ENCODE measurements at places on chromosomes 12 and 14.

DNA sequence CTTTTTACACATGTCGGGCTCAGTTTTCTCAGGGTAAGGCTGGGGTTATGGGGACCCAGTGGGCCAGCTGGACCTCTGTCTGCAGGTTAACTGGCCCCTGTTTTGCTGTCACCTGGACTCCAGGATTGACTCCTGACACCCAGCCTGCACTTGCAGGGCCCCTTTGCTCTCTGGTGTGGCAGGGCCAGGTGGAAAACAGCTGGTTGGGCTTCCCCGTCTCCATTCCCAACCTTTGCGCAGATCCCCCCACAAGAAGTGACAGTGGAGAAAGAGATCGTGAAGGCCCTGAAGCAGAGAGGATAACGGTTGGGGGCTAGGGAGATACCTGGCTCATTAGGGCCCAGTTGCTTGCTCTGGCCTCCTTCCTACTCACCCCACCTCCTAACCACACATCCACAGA lies 1.5 kb upstream of the PPP1R1A start:
- DNase-seq: no peak

DNA sequence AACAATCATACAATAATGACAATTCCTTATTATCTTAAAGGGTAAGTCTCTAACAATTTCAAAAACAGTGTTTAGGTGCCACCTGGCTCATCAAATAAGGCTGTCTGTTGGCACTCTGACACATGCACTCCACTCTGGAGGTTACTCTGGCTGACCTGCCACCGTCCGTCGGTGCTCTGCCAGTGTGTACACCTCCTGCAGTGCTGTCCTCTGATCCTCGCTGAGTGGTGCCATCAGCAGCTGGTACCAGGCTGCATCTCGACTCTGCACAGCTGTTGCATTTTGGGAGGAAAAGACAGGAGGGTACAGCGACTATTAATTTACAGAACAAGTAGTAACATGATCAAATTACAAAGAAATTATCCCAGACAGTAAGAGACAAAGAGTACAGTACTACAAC lies 63.9 kb downstream of the IPO8 start:
- DNase-seq: no peak

DNA sequence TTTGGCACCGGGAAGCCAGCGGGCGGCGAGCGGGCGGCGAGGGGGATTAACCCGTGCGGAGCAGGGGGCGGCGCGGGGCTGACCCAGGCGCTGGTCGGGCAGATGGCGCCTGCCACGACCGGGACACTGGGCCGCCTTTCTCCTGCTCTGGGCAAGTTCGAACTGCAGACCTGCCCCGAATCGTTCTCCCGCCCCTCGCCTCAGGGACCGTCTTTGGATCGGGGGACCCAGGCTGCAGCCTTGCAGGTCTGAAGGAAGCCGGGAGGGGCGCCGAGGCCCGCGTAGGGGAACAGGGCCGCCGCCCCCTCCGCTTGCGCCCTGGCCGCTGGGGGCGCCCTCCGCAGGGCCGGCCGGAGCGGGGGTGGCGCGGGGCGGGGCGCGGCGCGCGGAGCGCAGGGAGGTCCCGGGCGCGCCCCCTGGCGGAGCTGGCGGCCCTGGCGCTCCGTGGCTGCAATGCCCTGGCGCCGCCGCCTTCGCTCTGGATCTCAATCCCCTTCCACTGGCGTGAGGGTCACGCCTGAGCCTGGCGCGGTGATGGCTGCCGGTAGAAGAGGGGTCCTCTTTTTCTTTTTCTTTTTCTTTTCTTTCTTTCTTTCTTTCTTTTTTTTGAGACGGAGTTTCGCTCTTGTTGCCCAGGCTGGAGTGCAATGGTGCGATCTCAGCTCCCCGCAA lies 449 bp upstream of the LTBP2 start:
- peak; percentile 37 for DNase-seq

DNA sequence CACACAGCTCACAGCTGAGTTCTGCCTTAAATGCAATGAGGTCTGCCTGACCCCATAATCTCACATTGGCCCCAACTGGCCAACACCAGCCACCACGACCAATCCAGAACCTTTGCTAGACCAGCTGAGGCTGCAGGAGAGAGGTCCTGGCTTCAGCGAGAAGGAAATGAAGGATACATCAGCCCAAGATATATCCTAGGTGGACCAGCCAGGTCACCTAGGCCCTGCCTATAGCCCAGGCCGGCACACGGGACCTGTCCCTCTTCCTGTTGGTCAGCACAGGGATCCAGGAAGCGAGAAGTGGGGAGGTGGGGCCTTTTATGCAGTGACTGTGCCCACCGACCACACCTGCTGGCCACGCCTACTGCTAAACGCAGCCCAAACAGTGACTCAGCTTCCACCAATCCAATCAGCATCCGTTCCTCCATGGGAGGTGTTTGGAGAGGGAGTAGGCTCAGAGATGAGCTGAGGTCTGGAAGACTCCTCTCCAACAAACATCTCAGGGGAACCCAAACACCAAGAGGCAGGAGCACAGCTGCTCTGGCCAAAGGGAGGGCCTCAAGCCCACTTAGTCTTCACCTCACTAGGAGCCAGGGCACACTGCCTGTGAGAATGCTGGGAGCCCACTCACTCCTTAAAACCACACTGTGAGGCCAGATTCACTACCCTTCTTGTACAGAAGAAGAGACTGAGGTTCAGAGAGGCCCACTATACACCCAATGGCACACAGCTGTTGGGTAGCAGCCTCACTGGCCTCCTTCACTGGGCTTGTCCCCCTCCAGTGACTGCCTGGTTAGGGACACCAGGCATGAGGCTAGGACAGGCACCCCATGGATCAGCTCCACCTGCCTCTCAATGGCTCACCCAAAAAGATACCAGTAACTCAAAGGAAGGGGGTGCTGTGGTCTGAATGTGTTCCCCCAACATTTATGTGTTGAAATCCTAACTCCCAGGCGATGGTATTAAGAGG lies 51.3 kb upstream of the PPP2R5C start:
- DNase-seq: no peak

DNA sequence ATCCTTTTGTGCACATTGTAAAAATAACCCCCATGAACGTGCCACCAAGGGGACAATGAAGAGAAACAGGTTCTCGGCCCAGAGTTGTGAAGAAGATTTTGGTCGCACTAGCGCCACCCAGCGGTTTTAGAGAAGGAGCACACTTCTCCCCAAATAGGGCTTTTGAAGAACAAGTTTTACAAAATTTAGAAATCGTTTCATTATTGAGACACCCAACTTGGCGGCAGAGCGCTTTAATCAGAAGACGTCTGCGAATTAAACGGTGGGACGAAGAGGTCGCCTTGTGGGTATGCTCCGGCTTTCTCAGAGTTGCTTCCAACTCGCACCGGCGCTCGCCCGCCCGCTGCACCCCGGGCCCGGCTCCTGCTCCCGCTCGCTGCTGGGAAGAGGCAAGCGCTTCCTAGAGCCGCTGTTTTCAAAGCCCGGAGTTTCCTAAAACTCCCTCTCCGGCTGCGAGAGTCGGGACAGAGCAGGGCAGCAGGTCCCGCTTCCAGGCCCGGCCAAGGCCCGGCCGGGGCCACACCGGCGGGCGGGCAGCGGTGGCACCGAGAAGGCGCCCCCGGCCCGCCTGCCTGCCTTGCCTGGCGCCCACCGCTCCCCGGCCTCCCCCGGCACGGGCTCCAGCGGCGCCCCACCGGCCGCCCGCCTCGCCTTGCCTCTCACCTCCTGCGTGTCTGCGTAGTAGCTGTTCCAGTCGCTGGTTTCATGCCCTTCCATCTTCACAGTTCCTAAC lies 645 bp downstream of the FOXA1 start:
- DNase-seq: peak; percentile 96

GRCh38 chr12:5459051-5459782 lies 27.3 kb downstream of the NTF3 start:
- DNase-seq: no peak

- no peak for DNase-seq
These were observed 162.9 kb upstream of the PRMT8 start for GRCh38 chr12:3328081-3328480.

DNA sequence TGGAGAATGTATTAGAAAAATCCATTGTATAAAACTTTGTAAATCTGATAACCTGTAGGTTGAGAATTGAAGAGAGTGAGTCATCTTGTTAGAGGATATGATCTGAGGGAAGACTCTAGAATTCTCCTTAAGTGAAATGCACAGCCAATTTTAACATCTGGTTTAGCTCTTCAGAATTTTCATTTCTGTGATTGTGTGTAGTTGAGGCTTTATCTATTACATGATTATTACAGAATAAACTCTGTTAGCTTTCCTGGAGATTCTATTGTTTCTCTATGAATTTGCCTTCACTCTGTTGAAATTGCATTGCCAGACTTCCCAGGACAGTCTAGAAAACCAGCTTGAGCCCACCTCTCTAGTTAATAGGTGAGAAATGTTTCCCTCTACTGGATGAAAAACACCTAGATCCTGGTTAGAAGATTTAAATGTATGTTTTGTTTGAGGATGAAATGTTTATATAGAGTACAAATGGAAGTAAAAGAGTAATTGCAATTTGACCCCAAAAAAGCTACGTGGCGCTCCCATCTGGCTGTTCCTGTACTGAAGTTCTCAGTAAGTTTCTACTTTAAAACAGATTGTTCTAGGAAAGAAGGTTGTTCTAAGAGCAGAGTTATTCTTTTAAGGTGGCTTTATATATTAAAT lies 2.9 kb downstream of the NUDT4 start:
- peak; percentile 12 for DNase-seq

GRCh38 chr14:65850429-65851135 lies 438.1 kb downstream of the FUT8 start:
- peak; percentile 90 for DNase-seq

DNA sequence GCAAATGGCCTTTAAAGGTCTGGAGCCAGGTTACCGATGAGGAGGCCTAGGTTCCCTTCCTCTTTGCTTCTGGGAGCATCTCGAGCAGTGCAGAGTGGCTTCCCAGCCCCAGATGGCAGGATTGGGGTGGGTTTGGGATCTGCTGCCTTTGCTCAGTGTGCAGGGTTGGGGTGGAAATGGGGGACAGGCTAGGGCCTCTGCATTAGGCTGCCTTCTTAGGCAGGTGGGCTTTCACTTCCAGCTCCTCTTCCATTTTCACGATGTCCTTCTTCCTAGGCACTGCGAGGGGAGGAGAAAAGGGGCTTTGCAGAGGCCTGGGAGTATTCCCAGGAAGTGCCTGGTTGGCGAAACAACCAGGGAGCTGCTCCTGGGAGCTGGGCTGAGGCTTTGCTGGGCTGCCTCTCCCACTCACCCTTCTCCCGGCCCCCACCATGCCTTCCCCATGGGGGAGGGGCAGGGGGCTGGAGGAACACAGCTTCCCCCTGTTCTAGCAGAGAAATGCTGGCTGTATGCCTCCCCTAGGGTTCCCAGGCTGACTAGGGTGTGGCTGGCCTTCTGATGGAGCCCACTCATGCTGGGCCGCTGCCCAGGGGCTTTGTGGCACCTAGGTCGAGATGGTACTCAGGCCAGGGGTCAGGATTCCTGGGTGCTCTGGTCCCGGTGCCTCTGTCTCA lies 2.4 kb downstream of the NR4A1 start:
- DNase-seq: no peak

DNA sequence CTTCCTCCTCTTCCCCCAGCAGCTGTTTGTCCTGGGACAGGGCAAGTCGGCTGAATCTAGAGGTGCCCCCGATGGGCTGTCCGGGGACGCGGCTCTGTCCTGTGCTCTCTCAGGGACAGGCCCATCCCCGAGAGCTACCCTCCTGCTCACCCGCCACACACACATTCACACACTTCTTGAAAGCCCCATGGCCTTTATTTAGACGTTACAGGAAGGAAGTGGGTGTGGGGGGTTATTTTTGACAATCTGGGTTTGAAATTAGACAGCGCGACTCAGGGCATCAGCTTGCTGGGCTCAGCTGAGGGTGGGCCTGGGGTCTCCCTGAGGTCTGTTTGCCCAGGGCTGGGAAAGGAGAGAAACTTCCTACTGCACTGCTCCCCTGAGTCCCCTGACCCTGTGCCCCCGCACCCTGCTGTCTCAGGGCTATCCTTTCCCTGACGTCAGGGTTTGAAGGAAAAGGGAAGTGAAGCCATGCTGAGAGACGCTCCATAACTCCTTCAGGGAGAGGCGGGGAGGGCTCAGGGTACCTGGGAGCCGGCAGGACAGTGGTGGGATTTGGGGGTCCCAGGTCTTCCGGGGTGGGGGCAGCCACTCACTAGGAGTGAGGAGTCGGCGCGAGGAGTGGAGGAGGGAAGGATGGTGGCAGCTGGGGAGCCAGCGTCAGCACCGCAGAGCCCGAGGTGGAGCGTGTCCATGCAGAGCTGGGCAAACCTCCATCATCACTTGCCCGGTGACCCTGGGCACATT lies 8.1 kb downstream of the PTPN6 start:
- DNase-seq: no peak

DNA sequence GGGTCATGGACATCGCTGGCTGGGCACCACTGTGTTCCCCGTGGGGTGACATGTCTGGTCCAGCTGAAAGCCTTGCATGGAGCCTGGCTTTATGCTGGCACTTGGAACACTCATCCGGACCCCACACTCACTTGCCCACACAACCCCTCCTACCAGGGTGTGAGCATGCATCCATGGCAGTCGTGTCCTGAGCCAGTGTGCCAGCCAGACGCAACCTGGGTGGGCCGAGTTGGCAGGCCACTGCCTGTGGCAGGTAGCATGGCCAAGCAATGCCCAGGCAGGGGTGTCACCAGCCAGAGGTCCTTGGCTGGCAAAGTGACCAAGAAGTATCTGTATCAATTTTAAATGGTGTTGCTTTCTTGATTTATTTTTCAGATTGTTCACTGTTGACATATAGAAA lies 141.7 kb downstream of the CCDC59 start:
- DNase-seq: no peak

DNA sequence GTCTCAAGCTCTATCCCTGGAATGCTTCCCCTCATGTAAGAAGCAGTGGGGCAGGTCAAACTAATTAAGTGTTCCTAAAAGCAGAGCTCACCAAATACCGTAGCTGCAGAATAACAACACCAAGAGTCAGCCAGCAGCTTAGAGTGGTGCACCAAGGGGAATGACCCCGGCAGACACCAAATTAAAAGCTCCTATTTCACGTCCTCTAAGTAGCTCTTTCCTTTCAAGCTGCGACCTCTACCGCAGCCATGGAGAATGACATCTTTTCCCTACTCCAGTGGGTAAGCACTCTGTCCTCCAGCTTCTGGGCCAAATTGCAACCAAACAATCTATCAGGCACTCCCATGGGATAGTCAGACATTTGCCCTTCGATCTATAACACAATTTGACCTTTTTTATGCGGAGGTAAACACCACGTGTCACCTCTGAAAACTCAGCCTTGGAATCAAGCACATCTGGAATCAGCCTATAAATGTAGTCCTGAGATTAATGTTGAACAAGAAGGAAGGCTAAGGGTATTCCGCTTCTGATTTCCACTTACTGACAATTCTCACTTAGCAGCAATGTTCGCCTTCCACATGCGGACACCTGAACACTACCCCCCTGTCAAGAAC lies 67.6 kb upstream of the CDKN3 start:
- DNase-seq: peak; percentile 79

GRCh38 chr12:25295361-25295760 lies 44.6 kb upstream of the KRAS start:
- no peak for DNase-seq
